ENCODE measurements at places on chromosomes 12 and 14.

GRCh38 chr14:64746298-64747250, 42.4 kb downstream of the PLEKHG3 start:
- DNase-seq, result no peak

GRCh38 chr12:54017027-54017788, 8.4 kb downstream of the HOXC8 start:
- DNase-seq, result no peak

DNA sequence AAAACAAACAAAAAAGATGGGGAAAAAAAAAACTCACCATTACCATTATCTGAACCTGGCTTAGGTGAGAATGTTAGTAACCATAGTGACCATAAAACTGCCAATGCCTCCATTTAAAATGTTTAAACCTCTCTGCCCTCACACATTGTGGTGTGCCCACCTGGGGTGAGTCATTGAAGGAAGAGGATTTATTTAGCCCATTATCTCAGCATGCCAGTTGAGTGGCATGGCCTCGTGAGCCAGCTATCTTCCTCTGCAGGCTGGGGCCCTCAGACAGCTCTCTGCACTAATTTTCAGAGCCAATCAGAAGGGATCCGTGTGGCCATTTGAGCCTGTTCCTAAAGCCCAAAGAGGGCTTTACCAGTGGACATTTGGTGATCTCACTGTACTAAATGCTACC, 81.8 kb upstream of the CCDC198 start:
- no peak for DNase-seq

DNA sequence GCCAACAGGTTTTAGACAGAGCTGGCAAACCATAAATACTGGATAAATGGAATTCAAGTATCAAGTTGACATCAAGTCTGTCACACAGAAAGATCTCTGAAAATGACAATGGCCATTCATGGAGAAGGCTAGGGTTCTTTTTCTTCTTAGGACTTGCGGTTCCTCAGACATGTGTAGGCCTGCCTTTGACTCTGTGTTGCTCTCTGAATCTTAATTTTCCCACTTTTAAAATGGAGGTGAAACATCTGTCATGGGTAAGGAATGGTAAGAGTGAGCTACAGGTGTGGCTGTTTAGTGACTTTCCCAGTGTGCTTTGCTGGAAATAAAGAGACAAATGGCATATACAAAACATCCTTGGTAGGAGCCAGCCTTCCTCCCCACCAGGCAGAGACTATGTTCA, 79.2 kb downstream of the PTCSC3 start:
- no peak for DNase-seq

- no peak for DNase-seq
Observed at GRCh38 chr12:3473844-3474243, 17.2 kb upstream of the PRMT8 start.

All from activated naive CD8-positive, alpha-beta T cell treated with anti-CD3 and anti-CD28 coated beads, Interleukin-2, amount 50 U/mL, for 16 hours (primary cell).